Activated CD4-positive, alpha-beta memory T cell treated with anti-CD3 and anti-CD28 coated beads, Interleukin-2, amount 10 ng/mL, durations not matched to agents 7 days and 5 days (primary cell): ENCODE measurements at places on chromosomes 12 and 14. TPM values are rescaled to one million over a fixed set of nuclear protein-coding genes. Genes with fewer than 3 reads are reported as not detected.

The CNTN1 gene
- not detected for total RNA-seq

The HCFC2 gene
- 17.7 TPM for total RNA-seq

The KRT75 gene
- total RNA-seq = not detected

The NDUFB1 gene
- total RNA-seq = 136 TPM

The SGPP1 gene
- 20.6 TPM for total RNA-seq

The CACNA2D4 gene
- total RNA-seq = 20.8 TPM

The ATF7IP gene
- 129 TPM for total RNA-seq

The GPR132 gene
- 51.4 TPM for total RNA-seq

The TEDC1 gene
- 44.1 TPM for total RNA-seq

The POTEG gene
- total RNA-seq = not detected

The REP15 gene
- not detected for total RNA-seq

The YBX3 gene
- 38.4 TPM for total RNA-seq

DNA sequence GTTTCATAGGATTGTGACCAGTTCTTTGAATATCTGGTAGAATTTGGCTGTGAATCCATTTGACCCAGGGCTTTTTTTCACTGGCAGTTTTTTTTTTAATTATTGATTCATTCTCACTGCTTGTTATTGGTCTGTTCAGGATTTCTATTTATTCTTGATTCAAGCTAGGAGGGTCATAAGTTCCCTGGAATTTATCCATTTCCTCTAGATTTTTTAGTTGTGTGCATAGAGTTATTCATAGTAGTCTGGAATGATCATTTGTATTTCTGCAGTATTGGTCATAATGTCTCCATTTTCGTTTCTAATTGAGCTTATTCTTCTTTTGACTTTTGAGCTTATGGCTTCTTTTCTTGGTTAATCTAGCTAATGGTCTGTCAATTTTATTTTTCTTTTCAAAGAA, 291.6 kb downstream of the AKAP6 start:
- no peak for DNase-seq

DNA sequence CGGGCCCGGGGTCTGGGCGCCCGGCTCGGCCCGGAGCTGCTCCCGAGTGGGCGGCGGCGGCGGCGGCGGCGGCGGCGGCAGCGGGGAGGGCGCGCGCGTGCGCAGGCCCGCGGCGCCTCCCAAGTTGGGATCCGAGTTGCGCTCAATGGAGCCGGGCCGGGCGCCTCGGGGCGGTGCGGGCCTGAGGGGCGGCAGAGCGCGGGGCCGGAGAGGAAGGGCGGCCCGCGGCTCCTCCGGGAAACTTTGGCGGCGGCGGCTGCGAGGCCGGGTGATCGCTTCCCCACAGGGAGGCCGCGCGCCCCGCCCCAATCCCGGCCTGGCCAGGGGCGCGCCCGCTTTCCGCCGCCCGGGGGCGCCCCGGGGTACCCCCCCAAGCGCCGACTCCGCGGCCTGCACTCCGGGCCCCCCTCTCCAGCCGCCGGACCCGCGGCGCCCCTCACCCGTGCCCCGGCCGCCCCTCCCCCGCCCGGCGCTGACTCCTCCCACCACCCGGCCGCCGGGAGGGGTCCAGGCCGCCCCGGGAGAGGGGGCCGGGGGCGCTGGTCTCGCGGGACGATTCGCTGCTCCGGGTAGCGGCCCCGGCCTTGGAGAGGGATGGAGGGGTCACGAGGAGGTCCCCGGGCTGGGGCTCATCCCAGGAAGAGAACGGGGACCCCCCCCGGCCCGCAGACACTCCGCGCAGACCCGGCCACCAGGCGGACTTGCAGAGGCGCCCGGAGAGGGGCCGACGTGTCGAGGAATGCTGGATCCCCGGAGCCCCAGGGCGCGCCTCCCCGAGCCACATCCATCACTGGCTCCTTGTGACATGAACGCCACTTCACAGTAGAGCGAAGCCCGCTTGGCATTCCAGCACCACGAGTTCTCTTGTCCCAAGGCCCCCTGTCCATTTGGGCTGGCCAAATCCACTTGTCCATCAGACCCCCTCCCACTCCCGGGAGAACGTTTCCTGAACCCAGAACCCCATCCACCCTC, at the start of gene RILPL1:
RILPL1 (minus strand) TSS at position 48 of the 972 bp plus-strand sequence. CDS start 237 bp downstream, outside the sequence.
- peak; percentile 43 for DNase-seq

GRCh38 chr14:54669721-54670561, 103.0 kb downstream of the SAMD4A start:
- DNase-seq = peak; percentile 28

- DNase-seq = no peak
These were observed 47.9 kb downstream of the FBXW8 start for GRCh38 chr12:116958402-116959197.

DNA sequence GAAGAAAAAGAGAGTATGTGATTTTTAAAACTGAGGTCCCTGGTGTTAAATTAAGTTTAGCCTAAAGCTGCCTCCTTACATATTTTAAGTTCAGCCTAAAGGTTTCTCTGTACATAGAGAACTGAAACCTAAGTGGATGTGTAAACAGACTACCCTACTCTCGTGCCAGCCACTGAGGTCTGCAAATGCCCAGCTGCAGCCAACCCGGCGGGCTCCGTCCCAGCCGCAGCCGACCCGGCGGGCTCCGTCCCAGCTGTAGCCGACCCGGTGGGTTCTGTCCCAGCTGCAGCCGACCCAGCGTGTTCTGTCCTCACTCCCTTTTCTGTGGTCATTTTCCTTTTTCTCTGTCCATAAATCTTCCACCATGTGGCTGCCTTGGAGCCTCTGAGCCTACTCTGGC, 97.2 kb upstream of the SFSWAP start:
- no peak for DNase-seq

DNA sequence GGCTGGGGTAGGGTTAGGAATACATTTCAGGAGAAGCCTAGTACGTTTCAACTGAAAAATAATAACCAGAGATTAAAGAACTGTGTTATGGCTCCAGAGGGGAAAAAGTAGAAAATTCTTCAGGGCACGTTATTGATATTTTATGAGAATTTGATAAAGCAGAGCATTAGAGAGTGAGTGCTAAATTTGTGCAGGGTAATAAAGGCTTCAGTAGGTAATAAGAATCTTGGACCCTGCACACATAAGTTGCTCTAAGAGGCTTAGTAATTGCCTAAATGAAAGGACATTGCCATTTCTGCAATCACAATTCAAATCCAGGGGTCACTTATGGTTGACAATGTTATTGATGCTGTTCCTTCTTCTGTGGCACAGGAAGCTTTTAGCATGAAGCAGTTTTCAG, 439.4 kb upstream of the DCN start:
- DNase-seq = no peak

GRCh38 chr14:104399432-104400155, 180.0 kb upstream of the C14orf180 start:
- no peak for DNase-seq

- DNase-seq = no peak
These were observed 15.6 kb downstream of the TRMT61A start for GRCh38 chr14:103544388-103545218.

DNA sequence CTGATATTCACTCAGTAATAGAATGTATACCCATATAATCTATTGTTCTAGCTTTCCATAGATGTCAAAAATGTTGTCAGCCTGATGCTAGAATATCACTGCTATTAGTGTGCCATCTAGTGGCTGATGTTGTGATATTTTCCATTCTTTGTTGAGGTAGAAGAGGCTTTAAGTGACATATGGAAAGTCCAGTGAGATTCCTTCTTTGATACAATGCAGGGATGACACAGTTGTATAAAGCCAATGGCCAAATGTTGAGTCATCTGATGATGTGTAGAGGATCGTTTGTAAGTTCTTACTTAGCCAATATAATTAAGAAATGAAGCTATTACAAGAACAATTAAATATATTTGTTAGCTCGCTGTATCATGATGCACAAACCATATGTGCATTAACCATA, 58.1 kb upstream of the PCED1B start:
- DNase-seq = no peak

DNA sequence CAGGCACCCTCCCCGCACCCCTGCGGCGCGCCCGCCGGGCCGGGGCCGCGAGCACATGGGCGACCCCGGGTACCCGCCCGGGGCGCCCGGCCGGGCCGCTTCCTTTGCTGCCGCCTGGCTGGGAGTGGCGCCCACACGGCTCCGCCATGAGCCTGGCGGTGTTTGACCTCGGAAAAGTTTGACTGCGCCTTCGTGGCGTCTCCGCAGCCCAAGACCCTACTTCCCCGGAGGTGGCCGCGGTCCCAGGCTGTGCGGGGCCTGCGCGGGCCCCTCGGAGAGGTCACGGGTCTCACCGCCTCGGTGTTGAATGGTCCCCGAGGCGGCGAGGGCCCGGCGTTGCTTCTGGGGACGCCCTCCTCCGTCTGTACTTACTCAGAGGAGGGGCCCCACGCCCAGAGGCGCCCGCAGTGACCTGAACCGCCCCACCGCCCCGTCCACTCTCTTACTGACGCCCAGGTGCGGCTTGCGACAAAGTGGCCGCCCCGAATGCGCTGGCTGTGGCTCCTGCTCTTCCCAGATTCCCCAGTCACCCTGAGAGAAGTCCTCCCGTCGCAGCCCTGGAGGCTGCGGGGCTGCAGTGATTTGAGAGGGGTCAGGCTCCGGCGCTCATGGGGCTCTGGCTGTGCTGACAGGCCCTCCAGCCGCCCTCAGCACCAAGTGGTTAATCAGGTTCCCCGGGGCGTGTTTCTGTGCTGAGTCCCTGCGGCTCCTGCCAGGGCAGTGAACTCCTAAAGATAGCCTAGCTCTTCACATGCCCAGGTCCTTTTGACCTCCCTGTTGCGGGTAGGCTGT, 5.8 kb downstream of the KMT5A start:
- peak; percentile 40 for DNase-seq

- DNase-seq = no peak
These were observed 43.3 kb upstream of the MED13L start for GRCh38 chr12:116320791-116321217.

DNA sequence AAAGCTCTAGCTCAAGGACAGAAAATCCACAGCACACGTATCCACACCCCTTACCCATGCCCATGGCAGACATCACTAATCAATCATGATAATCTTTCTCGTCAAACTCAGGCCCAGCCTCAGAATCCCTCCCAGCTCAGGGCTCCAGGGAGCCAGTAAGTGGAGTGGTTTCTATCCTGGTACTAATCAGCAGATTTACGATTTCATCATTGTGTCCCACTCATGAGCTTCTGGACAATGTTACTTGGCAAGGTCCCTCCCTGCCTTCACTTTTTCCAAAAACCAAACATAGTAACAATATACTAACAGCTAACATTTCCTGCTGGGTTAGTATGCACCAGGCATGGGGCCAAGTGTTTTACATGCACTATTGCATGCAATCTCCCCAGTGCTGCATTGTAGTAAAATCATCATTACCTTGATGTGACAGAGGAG, 45.8 kb upstream of the NCOR2 start:
- DNase-seq = no peak

- peak; percentile 72 for DNase-seq
These were observed 448.6 kb downstream of the FUT8 start for GRCh38 chr14:65860956-65861611.

GRCh38 chr12:5510251-5510805, 78.4 kb downstream of the NTF3 start:
- DNase-seq = no peak

DNA sequence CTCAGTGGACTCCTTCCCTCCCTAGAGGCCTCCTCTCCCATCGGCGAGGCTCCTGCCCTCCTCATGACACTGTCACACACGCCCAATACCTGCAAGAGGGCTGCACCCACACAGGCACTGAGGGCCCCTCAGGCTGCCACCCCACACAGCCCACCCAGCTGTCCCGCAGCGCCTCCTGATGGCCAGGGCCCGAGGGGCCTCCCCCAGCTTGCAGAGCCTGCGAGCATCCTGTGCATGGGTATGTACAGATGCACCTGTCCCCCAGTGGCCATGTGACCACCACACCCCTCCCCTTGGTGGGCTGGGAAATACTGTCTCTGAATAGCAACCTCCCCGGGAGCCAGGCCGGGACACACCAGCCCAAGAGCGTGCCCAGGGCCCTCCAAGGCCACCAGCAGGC, 19.0 kb upstream of the NUDT14 start:
- DNase-seq = no peak

GRCh38 chr12:84397263-84397662, 515.3 kb downstream of the SLC6A15 start:
- DNase-seq = no peak

DNA sequence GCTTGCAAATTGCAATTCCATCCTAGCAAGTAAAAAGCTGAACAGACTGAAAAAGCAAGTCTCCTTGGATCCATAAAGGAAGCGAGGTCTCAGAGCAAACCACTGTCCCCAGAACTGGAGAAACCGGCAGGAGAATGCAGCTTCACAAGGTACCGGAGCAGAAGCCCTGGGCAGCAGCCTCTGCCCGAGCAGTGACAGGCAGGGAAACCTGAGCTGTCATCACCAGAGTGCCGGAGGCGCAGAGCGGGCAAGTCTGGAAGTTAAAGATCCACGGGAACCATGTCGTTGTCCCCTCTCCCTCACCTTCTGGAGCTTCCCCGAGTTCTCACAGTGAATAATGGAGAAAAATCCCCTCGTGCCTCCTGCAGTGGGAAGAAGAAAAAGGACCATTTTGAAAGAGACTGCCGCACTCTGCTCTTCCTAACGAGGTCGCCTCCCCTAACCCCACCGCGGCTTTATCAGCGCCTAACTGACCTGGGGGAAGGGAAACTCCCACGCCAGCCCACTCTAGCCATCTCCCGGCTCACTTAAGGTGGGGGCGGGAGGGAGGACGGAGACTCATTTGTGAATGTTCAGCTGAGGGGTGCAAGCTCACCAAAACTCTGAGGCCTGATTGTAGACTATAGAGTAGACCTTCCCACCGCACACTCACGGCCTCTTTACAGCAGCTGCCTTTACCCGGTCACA, 27.8 kb downstream of the FBXL14 start:
- DNase-seq = no peak

DNA sequence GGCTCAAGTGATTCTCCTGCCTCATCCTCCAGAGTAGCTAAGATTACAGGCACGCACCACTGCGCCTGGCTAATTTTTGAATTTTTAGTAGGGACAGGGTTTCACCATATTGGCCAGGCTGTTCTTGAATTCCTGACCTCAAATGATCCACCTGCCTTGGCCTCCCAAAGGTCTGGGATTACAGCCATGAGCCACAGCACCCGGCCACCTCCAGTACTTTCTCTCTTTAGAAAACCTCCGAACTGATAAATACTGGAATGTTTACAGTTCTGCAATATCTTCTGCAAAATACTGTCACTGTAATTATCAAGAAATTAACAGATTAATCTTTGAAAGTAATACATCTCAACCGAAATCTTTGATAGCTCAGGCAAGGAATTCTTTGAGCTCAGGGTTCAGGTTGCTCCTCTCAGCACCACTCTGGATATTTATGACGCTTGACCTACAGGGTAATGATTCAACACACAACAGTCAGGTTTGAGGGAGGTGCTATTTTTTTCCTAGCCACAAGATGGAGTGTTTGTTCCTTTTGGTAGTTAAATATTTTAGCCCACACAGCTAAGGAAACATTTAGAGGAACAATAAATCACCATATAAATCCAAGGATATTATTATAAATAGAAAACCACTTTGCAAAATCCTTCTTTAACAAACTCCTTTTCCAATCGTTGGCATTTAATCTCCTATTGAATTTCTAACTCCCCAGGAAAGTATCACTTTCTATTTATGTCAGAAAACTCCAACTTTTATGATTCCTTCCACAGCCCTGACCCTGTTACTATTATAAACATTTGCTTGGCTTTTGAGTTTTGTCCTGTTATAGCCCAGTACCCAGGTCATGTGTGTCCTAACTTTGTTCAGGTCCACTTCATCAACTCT, 48.6 kb upstream of the GTF2A1 start:
- DNase-seq = no peak
